ENCODE measurements at places on chromosomes 13 and 19. TPM values are rescaled to one million over a fixed set of nuclear protein-coding genes. Genes with fewer than 3 reads are reported as not detected.

ZNF160 gene
- total RNA-seq, result 19.8 TPM

GPR4 gene
- total RNA-seq, result not detected

NEK5 gene
- 0.15 TPM for total RNA-seq

ZNF221 gene
- 6.3 TPM for total RNA-seq

FXYD7 gene
- not detected for total RNA-seq

FRY gene
- 11.6 TPM for total RNA-seq

LILRA1 gene
- total RNA-seq, result not detected

TMEM147 gene
- 81.6 TPM for total RNA-seq

PRODH2 gene
- not detected for total RNA-seq

PSG3 gene
- total RNA-seq, result not detected

ZNF613 gene
- total RNA-seq, result 8.1 TPM

SOX21 gene
- not detected for total RNA-seq

ERICH4 gene
- total RNA-seq, result not detected

SPTBN4 gene
- 1.2 TPM for total RNA-seq

APC2 gene
- total RNA-seq, result 0.08 TPM

EVI5L gene
- 16.2 TPM for total RNA-seq

IRGC gene
- not detected for total RNA-seq

ARMC6 gene
- total RNA-seq, result 43.4 TPM

CADM4 gene
- total RNA-seq, result 1.7 TPM

TMEM86B gene
- 0.98 TPM for total RNA-seq

FBXO17 gene
- 13.2 TPM for total RNA-seq

ZSCAN1 gene
- not detected for total RNA-seq

CLEC11A gene
- total RNA-seq, result 17.4 TPM

MEX3D gene
- 29.7 TPM for total RNA-seq

ZSCAN18 gene
- 12.3 TPM for total RNA-seq

IGLON5 gene
- not detected for total RNA-seq

CCDC169 gene
- 1.7 TPM for total RNA-seq

CEBPA gene
- 0.12 TPM for total RNA-seq

LGALS7B gene
- not detected for total RNA-seq

SPIB gene
- not detected for total RNA-seq

MBD3 gene
- total RNA-seq, result 87.9 TPM

SELENOV gene
- not detected for total RNA-seq

TEX29 gene
- total RNA-seq, result 3.6 TPM

CC2D1A gene
- 4.8 TPM for total RNA-seq

TPRX2 gene
- total RNA-seq, result not detected

CYP4F22 gene
- not detected for total RNA-seq

DENND1C gene
- not detected for total RNA-seq

PRR12 gene
- 1.1 TPM for total RNA-seq

AMER2 gene
- not detected for total RNA-seq

ZNF585A gene
- total RNA-seq, result 2.5 TPM

LILRB5 gene
- total RNA-seq, result not detected
